ENCODE measurements at places on chromosomes 11 and 22.

DNA sequence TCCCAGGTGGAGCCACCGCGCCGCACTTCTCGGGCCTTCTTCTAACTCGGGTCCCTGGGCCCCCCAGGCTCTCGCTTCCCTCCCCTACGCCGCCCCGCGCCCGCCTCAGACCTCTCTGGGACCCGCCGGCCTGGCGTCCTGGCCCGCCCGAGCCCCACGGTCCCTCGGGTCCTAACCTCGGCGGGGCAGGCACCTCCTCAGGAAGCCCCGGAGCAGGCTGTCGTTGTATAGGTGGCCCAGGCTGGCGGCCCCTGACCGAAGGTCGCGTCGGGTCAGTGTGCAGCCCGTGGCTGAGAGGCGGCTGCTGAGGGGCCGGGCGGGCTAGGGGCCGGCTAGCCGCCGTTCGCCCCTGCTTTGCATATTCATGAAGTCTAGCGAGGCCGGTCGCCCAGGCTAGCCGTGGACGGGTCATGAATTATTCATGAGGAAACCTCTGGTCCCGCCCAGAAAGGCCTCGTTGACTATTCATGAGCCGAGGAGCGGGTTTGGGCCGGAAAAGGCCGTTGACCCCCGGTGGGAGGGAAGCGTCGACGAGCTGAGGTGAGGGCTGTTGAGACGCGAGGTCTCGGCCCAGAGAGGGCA lies at the start of gene HORMAD2:
HORMAD2 (plus strand) TSS at position 513 of the 582 bp plus-strand sequence. CDS start 13,489 bp downstream, outside the sequence.
- DNase-seq: no peak

DNA sequence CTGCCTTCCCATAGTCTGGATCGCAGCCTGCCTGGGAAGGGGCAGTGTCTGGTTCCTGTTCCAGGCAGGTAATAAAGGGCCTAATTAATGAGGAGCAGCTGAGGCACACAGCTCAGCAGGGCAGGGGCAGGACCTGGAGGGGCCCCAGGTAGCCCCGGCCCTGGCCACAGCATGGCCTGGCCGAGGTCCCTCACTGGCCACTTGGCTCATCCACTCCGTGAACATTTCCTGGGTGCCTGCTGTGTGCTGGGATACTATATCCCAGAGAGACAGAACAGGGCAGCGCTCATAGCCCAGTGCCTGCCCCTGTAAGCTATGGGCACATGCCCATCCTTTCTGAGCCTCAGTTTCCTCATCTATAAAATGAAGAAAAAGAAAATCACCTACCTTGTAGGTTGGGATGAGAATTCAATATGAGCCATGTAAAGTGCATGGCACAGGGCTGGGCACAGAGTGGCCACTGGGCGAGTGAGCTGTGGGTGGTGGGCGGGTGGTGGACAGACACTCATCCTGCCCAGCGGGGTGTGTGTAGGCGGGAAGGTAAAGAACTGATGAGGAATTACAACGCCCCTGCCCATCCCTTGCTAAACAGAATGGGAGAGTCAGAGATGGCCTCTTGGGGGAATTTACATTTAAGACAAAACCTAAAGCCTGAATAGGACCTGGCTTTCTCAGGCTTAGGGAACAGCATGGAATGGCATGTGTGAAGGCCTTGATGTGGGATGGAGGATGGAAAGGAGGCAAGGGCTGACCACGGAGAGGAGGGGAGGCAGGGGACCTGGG lies 9.2 kb downstream of the MYRF start:
- no peak for DNase-seq

DNA sequence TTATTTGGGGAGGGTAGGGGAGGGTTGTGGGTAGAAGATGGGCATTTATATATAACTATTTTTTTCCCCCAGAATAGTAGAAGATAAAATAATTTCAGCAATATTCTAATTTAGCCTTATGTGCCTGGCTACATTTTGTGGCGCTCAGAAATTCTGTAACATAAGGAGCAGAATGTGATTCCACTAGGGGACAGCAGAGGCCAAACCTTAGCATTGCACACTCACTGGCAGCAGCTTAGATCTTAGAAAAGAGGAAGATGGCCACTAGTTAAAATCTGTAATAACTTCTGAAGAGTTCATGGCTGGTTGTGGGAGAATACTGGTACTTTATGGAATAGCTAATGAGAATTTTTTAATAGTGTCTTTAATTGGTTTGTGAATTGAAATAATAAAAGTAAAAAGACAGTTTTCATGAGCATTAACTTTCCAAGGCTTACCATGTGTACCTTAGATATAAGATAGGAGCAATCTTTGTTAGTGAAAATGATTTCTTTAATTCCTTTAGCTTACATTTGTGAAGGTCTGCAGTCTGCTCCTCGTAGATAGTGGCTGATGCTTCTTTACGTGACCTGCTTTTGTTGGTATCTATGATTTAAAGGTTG lies 33.1 kb downstream of the DDX10 start:
- no peak for DNase-seq

- DNase-seq: no peak
These were observed at the start of gene PLEKHA7 for GRCh38 chr11:17014321-17014832. Gene PLEKHA7, minus strand, starts transcription at chr11:17014414. Its CDS starts 13 bp downstream, at chr11:17014401.

DNA sequence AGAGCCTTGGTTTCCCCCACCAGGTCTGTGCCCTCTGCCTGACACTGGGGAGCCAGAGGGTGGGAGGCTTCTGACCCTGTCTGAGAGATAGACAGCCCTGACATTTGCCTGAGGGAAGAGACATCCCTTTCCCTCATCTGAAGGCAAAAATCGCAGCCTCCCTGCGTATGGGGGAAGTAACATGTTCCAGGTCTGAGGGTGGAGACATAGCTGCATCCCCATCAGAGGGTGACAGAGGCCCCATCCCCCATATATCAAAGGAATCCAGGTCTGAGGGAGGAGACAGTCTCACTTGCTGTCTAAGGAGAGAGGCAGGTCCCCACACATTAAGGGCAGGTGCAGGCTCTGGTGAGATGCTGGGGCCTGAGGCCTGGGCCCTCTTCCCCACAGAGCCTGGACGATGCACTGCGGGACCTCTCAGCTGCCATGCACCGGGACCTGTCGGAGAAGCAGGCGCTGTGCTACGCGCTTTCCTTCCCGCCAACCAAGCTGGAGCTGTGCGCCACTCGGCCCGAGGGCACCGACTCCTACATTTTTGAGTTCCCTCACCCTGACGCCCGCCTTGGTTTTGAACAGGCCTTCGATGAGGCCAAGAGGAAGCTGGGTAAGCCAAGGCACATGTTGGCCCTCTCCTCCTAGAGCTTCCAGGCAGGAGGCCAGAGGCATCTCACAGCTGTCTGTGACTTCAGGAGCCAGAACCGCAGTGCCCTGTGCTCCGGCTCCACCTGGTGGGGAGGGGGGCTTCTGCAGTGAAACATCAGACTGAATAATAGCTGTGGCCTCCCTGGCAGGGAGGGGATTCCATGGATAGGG lies 16.1 kb upstream of the RELT start:
- DNase-seq: no peak

GRCh38 chr11:121482231-121483129 lies 29.7 kb upstream of the SORL1-AS1 start:
- peak; percentile 81 for DNase-seq
